ENCODE measurements at places on chromosomes 6 and 20.

DNA sequence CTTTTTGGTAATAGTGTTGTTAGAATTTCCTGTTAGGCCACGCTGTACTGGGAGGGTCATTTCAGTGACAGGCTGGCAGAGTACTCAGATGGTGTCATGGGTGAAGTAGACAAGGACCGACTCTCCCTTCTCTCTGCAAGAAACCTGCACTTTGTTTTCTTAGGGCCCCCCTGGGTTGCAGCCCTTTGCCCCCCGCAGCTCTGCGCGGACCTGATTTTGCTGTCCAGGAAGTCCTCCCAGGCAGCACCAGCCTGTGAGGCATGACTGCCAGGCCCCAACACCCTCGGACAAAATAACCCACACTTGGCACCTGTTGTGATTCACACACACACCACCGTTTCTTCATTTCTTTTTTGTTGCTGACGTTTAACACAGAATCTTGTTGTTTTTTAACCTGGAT, 21.8 kb upstream of the CLDN20 start:
- DNase-seq, result no peak

DNA sequence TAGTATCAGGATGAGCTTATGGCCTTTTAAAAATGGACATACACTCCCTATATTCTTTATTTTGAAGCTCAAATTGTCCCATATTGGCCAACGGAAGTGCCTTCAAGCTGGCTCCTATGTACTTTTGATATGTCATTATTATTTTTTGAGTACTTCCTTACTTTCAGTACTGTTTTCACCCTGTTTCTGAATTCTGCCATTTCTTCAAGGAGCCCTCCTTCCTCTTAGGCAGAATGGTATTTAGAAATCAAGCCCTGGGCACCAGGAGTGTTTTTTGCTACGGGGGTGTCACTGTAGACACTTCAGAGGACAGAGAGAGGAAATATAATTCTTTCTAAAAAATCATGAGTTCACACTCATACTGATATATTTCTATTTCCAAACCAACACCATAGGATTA, 5.5 kb upstream of the MYLK4 start:
- DNase-seq, result no peak

DNA sequence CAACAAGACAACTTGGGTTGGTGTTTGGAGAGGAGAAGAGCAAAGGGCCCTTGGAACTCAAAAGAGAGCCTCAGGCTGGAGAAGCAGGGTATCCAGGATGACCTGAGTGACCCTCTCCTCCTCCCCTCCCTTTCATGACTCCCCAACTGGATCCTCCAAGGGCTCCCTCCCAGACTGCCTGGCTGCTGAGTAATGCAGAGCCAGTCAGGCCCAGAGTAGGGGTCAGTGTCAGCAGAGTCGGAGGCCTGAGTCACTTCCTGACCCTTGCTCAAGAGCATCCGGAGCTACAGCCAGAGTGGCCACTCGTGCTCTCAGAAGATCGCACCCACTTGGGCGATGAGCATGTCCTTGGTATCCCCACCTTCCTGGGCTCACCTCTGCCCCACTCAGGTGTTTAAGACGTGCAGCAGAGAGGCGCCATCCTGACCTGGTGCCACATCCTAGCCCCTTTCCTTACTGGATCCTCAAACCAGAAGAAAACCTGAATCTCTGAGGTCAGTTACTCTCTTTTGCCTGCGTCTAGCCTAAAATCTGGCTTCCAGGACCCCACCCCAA, 2.8 kb upstream of the MAPK13 start:
- DNase-seq, result no peak

DNA sequence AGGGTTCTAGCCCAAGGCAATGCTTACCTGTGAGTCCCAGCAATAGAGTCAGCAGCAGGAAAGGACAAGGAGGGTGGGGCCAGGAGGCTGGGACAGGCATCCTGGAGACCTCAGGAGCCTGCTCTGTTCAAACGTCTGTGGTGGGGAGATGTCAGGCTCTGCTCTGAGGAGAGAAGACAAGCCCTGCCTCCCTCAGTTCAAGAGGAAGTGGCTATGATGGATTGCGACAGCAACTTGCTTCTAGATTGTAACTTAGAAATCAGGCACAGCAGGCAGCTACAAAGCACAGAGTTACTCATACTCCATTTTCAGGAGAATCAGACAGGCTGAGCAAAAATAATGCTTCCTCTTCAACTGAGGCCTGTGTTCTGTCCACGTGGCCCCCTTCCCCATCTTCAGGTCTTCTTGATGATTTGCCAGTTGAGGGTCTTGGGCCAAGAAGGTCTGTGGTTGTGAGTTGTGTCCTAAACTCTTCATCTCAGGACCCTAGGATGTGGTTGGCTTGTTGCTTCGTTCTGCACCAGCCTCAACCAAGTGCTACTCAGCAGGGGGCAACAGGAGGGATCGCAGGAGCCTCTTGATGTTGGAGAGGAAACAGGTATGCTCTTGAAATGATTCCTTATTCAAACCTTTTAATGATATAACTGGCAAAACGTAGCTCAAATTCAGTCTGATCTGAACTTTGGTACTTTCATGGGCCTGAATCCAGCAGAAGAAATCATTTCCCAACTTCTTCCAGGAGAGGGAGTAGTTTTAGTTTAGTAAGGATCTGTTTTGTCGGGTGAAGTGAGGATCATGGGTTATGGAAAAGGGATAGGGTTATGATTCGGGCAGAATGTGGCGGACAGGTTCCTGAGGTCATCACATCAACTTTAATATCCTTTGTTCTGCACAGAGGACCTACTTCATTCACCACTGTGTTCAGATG, 31.0 kb downstream of the SIRPB1 start:
- no peak for DNase-seq

- DNase-seq, result no peak
These were observed 7.2 kb downstream of the NCOA7 start for GRCh38 chr6:125797886-125798444.

DNA sequence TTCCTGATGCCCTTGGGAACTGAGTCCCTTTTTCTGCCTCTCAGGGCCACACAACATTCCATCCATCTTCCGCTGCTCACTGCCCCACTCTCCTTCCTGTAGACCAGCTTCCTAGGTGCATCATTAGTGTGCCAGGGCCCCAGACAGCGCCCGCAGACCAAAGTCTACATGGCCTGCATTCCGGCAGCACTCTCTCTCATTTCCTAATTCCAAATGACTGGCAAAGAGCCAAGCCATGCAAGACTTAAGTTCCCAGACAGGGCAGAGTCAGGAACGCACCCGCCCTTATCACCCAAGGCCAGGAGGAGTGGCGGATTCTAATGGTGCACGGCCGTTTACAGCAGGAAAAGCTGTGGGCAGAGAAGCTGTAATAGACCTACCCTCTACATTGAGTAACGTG, 159.8 kb upstream of the ARID1B start:
- DNase-seq, result no peak

GRCh38 chr20:43549416-43550065, 9.3 kb upstream of the SGK2 start:
- no peak for DNase-seq

DNA sequence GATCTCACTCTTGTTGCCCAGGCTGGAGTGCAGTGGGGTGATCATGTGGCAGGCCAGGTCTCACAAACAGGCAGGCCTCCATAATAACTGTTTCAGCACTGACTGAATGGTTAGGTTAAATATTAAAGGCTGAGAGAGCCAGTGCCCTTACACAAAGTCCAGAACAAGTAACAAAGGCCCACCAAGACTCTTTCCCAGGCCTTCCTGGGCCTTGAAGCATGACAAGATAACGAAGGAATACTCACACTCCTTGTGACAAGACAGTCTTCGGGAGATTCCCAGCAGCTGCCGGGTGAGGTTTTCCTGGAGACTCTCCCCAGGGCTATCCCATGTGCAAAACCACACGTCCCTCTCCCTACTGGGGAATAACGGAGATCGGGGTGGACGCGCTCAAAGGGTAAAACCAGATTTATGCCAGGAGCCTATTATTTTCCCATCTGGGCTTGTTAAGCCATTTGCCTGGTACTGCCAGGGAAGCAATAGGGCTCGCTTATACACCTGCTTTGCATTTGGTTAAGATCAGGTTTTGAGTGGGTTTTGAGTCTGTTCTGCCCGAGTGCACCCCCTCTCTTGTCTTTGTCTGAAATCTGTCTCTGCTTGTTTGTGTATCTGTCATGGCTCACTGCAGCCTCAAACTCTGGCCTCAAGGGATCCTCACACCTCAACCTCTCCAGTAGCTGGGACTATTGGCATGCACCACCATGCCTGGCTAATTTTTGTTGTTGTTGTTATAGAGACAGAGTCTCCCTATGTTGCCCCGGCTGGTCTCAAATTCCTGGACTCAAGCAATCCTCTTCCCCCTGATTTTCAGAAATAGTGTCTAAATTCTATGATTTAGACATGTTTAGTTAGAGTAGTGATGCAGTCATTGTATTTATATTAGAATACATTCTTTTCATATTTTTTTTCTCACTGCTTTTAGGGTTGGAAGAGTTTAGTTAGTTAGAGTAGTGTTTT, 1.4 kb upstream of the ENPP3 start:
- DNase-seq, result no peak

GRCh38 chr20:2385496-2385895, 4.8 kb downstream of the TGM6 start:
- no peak for DNase-seq

DNA sequence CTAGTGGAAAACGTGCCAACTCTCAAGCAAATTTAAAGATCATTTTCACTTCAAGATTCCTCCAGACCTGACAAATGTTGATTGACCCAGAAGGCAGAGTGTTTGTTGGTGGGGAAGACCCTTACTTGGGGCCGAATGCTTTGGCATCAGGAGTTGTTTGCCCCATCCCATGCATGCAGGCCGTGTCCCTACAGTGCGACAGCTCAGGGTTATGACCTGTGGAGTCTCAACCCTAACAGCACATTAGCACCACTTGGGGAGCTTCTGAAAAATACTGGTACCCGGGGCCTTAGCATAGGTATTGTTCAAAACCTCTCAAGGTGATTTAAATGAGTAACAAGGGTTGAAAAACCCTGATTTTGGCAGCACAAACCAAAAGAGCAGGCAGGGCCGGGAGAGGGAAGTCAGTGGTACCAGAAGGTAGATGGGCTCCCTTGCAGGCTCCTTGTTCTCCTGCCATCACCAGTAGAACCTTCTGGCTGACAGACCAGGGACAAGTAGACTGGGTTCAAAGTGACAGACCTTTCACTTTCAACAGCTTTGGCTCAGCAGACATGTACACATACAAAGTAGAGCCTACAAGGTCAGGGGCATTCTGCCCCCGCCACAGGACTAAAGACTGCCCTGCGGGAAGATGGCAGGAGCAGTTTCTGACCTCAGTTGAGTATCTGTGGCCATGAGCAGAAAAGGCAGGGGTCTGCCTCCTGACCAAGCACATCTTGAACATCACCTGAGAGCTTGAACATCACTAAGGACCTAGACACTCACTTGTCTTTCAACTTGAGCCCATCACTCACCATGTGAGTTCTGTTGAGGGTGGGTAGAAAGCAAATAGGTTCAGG, 39.6 kb downstream of the PLCG1 start:
- DNase-seq, result no peak

DNA sequence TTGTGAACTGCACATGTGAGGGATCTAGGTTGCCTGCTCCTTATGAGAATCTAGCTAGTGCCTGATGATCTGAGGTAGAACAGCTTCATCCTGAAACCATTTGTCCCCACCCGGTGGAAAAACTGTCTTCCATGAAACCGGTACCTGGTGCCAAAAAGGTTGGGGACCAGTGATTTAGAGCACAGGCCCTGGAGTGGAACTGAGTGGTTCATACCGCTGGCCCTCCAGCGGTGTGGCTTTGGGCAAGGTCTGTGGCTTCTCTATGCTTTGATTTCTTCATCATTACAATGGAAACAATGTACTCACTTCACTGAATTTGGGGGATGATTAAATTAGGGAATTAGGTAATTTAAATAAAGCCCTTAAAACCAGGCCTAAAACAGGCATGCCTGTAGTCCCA, 36.3 kb downstream of the CD164 start:
- DNase-seq, result no peak

- DNase-seq, result no peak
These were observed 154.9 kb downstream of the ZFAND3 start for GRCh38 chr6:37974381-37974780.

DNA sequence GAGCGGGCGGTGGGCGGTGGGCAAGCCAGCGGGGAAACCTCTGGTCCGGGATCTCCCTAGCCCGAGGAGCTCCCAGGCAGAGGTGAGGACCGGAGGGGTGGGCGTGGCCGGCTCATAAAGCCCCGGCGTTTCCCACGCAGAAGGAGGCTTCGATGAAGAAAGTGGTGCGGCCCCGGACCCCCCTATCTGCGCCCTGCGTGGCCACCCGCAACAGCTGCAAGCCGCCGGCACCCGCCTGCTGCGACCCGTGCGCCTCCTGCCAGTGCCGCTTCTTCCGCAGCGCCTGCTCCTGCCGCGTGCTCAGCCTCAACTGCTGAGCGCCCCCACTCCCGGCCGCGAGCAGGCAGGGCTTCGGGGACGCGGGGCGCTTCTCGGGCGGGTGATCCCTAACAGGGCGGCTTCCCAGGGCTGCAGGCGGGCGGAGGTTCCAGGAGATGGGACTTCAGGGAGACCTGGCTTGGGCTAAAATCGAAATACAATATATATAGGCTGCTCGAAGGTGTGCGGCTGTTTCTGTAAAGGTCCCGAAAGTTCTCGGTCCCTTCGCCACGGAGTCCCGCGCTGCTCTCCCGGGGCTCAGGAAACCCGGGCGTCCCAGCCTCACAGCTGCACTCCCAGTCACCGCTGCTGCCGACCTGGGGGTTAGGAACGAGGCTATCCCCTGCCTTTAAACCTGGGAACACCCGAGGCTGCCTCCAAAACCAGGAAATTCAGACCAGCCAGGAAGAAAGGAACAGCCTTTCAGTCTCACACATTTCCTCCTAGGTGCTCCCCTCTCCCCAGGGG, 27.8 kb downstream of the ASIP start:
- no peak for DNase-seq

- no peak for DNase-seq
These were observed 58.8 kb upstream of the BTN3A2 start for GRCh38 chr6:26306232-26306631.

- no peak for DNase-seq
These were observed 587.2 kb downstream of the EPM2A start for GRCh38 chr6:145147981-145148749.

- DNase-seq, result no peak
These were observed 1326.3 kb upstream of the GJE1 start for GRCh38 chr6:140806431-140806830.

GRCh38 chr6:71481801-71482200, 193.2 kb downstream of the OGFRL1 start:
- DNase-seq, result no peak

DNA sequence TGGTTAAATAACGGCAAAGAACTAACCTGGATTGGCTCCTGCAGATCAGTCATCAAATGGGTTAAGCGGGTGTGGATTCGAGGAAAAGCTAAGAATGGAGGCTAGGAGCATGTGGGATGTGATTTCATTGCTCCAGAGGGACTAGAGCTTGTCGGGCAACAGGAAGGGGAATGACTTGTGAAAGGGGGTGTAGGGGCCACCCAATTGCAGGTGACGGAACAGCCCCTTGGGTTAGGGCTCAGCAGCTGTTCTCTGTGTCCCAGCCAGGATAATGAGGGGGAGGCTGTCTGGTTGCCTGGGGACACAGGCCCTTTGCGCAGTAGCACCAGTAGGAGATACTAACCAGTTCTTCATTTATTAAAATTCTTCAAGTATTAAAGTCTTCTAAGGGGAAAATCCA, 25.0 kb upstream of the MRPS18A start:
- no peak for DNase-seq

DNA sequence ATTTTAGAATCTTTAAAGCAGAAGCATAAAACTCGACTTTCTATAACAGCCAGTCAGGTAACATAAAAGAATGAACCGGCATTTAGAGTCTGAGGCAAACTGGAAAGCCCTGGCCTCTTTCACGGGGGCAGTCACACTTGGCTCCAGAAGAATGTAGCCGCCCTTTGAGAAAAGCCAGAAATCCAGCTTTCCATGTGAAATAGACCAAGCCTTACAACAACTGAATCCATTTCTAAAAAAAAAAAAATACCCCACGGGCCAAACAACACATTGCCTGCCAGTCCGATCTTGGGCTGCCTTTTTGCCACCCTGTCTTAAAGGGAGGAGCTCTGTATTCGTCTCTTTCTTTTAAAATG, 252.9 kb upstream of the TAB2 start:
- DNase-seq, result no peak

All from activated T-helper 1 cell treated with Interleukin-2 at 50 U/mL for 16 hours (primary cell).